ENCODE measurements at places on chromosomes 6 and 20. TPM values are rescaled to one million over a fixed set of nuclear protein-coding genes. Genes with fewer than 3 reads are reported as not detected.

The DHX35 gene
- total RNA-seq: 9.2 TPM

The SGK2 gene
- 39.4 TPM for total RNA-seq

The BPIFA3 gene
- not detected for total RNA-seq

The RHAG gene
- total RNA-seq: not detected

The CST2 gene
- total RNA-seq: not detected

The HLA-DOA gene
- 0.55 TPM for total RNA-seq

- no peak for DNase-seq
Measured at GRCh38 chr6:1991332-1991878, 254.0 kb downstream of the GMDS start.

DNA sequence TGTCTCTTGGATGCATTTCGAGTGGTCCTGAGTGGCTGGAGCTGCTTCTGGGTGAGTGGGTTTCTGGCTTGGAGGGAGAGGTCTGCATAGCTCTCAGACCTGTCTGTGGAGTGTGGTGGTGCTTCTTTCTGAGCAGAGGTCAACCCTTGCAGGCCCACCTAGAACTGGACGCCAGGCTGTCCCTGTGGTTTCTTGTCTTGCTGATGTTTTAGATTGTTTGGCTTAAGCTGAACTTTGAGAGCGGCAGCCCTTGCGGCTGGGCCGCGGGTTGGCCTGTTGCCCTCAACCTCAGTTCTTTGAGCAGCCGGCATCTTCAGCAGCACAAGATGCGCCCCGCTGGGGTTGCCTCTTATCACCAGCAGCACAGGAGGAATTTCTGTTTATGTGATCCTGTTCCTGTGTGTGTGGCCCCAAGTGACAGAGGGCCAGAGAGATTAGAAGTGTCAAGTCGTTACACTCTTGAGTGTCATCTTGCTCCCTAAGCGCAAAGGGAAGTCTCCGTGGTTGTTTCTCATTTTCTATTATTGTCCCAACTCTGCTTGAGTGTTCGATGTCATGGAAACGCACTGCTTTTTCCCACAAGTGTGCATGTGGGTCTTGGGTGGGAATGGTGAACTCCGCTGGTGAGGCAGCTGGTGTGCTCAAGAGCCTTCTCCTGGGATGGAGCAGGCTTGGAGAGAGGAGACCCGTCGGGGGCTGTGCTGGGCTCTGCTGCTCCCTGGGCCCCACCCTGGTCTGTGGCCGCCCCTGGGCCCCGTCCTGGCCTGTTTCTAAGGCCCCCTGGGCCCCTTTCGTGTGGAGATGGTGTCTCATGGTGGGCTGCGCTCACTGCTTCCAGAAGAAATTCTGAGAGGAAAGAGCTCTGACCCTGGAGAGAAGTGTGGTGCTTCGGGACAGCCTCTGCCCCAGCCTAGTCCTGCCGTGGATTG is 20.1 kb upstream of the SLC22A1 start:
- no peak for DNase-seq

GRCh38 chr6:25242567-25242966 is 36.6 kb upstream of the CARMIL1 start:
- no peak for DNase-seq

DNA sequence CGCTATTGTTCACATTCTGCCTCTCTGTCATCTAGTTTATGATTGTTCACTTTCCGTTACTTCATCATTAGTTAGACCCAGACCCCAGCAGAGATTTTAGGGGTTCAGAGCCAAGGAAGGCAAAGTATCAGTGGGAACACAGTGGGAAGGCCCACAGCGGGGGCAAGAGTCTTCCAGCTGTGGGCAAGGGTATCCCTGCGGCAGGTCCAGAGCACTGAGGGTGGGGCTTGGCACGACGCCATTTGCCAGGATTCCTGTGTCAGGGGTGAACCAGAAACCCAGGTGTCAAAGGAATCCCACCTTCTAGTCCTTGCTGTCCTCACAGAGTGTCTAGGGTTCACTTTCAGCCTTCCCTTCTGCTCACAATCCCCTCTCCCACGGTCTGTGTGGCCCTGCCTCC is 13.3 kb downstream of the RAET1E start:
- no peak for DNase-seq

DNA sequence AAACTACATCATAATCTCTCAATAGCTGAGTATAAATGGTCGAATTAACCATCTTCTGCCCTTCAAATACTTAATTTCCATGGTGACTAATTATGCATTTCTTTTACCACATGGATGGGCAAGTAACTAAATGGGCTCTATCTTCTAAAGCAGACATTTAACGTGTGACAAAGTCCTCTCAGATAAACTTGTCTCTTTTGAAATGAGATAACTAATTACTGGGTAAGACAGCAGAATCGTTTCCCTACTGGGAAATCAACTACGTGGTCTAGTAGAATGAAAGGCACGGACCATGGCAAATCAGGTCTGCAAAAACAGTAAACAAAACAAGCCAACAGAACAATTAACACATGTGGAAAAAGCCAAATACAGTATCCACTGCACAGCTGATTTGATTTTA is 137.7 kb downstream of the BACH2 start:
- no peak for DNase-seq

DNA sequence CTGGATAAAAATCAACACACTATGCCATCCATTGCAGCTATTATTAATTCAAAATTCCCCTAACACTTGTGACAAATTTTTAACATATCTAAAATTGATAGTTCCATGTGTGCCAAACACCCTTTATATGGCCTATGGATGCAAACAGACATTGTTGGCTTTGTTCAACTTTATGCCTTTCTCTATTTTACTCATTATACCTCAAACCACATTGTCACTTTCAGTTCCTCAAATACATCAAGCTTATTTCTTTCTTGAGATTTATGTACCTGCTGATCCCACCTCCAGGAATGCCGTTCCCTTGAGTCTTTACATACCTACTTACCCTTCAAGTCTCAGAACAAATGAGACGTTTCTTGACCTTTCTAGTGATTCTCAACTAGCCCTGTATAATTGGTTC is 193.5 kb upstream of the PLN start:
- DNase-seq: no peak

- DNase-seq: peak; percentile 1
Measured at GRCh38 chr6:74166849-74167248, 470.8 kb downstream of the CD109 start.

- DNase-seq: peak; percentile 8
Measured at GRCh38 chr6:69976591-69977090, 110.3 kb downstream of the COL19A1 start.

DNA sequence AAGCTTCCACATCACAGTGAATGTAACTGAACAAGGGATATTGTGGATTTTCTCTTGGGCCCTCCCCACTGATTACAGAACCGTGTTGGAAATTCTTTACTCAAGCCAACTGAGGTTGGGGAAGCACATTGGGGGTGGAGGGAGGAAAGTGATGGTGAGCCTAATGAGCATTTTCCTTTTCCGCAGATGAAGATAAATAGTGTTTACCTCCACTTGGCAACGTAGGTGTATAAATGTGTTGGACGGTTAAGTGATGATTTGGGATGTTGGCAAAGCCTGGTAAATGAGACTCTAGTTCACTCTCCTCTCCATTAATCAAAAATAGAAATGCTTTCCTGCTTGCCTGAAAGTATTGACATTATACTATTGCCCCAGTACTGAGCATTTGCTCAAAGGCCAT is 27.1 kb upstream of the NRN1 start:
- DNase-seq: no peak

- peak; percentile 96 for DNase-seq
Measured at GRCh38 chr6:32843979-32844838, at the start of gene PSMB8. PSMB8 (minus strand) TSS chr6:32844047; CDS start chr6:32843996, 51 bp downstream.

DNA sequence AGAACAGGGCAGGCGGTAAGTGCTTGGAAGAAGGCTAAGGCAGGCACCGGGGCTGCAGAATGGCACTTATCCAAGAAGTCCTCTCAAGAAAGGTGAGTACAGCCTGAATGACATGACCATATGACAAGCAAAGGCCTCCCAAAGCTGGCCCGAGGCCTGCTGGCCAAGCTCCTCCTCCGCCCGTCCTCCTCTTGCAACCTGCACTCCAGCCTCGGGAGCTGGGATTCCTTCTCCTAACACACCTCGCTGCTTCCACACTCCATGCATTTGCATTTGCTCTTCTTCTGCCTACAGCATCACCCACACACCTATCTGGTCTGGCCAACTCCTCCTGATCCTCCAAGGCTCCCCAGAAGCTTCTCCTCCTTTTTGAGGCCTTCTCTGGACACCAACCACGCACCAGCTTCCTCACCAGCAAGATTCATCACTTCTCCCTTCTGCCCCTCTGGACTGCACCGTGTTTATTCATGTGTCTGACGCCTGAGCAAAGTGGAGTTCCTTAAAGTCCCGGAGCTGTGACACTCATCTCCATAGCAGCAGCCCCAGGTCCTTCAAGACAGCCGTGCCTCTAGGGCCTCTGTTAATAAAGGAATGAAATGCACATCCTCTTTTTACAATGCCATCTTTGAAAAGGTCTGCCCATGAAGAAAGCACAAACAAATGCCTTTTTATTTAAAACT is 32.3 kb downstream of the CNKSR3 start:
- peak; percentile 70 for DNase-seq

DNA sequence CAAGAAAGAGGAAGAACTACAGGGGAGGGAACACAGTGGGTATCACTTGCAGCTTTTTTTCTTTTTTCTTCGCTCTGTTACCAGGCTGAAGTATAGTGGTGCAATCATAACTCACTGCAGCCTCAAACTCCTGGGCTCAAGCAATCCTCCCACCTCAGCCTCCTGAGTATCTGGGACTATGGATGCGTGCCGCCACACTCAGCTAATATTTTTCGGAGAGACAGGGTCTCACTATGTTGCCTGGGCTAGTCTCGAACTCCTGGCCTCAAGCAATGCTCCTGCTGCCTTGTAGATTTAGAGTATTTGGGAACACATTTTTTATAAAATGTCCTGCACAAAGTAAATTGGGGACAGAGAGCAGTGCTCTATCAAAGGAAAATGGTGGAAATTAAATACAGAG is 28.3 kb downstream of the PARD6B start:
- no peak for DNase-seq

- no peak for DNase-seq
Measured at GRCh38 chr6:157434349-157435033, 53.5 kb downstream of the ZDHHC14 start.

DNA sequence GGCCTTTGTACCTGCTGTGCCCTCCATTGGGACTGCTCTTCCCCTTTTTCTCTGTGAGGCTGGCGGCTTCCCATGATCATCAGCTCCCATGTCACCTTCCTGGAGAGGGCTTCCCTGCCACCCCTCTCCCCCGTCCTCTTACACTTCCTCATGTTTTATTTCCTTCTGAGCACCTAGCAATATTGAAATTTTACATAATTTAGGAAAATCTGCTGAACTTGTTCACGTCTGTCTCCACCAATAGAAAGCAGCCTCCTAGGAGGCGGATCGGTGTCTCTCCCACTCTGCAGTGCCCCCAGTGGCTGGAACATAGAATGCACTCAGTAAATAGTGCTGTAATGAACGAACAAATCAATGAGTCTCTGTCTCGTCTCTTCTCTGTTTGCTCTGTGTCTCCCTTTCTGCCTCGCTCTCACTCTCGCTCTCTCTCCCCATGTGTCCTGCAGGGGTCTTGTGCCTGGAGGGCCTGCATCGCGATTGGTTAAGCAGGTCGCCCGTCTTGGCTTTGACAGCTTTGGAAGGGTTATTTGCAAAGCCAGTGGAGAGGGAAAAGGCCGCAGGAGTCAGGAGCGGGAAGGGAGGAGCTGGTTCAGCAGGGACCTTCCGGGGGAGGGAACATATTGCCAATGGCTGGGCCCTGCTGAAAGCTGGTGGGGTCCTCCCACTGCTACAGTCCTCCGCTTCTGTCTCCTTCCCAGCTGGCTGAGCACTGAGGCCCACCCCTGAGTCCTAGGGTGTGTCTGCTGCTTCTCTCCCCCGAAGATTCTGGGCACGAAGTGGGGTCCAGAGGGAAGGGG is 12.1 kb upstream of the OCSTAMP start:
- peak; percentile 42 for DNase-seq

DNA sequence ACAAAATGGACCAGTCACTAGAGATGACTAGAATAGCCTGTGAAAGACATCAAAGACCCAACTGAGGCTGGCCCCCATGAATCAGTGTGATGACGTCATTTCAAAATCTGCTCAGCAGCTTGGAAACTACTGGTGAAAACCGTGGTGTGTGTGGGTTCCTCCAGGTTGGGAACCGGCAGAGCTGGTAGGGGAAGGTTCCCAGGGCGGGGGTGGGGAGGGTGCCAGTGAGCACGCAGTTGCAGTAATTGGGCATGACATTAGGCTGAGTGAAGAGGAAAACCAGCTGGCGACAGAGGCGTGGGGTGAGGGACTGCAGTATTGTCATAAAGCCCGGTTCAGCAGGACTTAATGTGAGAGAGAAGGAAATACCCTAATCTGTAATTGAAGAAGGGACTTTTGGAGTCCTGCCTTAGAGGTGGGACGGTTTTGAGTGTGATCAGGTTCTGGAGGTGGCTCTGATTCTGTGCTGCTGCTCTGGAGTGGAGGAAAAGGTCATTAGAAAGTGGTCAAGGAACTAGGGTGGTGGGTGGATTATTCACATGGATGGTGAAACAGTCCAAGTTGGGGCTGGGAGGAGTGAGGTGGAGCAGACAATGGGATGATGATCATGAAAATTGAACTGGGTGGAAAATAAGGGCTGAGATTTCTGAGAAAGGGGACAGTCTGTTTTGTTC is 52.0 kb upstream of the MTHFD1L start:
- peak; percentile 33 for DNase-seq

- no peak for DNase-seq
Measured at GRCh38 chr6:347951-348859, 43.3 kb upstream of the IRF4 start.

DNA sequence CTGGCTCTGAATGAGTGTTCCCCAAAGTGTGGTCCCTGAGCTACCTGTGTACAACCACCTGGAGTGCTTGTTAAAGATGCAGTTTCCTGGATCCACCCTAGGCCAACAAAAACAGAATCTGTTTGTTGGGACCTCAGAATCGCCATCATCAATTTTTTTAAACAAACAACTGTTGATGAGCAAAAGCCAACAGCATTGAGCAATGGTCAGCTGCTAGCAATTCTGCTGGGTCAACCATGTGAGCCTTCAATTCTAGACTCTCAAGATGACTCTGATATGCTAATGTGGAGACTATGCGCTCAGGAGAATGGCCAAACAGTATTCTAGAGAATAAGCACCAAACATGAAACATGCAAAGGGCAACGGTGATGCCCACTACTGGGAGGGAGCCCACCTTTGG is 64.4 kb upstream of the IYD start:
- peak; percentile 19 for DNase-seq

- no peak for DNase-seq
Measured at GRCh38 chr20:43750774-43751166, 24.0 kb upstream of the GTSF1L start.

- DNase-seq: no peak
Measured at GRCh38 chr20:19310541-19310940, 98.1 kb downstream of the SLC24A3 start.

DNA sequence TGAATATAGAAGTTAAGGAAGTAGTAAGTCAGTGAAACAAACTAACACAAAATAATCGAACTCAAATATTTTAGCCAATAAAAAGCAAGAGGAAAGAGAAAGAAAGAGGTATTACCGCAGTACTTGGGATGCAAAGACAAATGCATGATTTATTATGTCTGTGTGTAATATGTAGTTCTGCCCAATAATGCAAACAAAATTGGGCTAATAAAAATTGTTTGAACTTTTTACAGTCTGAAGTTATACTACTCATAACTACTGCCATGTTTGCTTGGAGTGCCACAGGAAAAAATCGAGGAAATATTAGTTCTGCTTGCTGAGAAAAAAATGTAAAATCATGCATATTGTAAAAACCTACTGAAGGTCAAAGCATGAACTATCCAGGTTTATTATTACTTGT is 360.3 kb upstream of the KCNQ5 start:
- no peak for DNase-seq
